ENCODE measurements at places on chromosomes 2 and 18.
A peak's percentile ranks its signal among the peaks of the same experiment; 100 is the strongest.

GRCh38 chr2:42196403-42197267, 27.5 kb downstream of the EML4 start:
- peak; percentile 83 for DNase-seq
- peak overlapping the region; percentile 78 for H3K27ac ChIP-seq
- H3K4me1 ChIP-seq: peaks cover 100% of the 10 kb centered on the region
- peaks cover 25% of the 10 kb centered on the region for H3K36me3 ChIP-seq

GRCh38 chr18:69574401-69574800, 173.7 kb downstream of the DOK6 start:
- no peaks in the 10 kb centered on the region for H3K27me3 ChIP-seq
- no peaks in the 10 kb centered on the region for H3K4me1 ChIP-seq
- H3K4me3 ChIP-seq: no peak overlapping the region
- H3K27ac ChIP-seq: no peak overlapping the region

DNA sequence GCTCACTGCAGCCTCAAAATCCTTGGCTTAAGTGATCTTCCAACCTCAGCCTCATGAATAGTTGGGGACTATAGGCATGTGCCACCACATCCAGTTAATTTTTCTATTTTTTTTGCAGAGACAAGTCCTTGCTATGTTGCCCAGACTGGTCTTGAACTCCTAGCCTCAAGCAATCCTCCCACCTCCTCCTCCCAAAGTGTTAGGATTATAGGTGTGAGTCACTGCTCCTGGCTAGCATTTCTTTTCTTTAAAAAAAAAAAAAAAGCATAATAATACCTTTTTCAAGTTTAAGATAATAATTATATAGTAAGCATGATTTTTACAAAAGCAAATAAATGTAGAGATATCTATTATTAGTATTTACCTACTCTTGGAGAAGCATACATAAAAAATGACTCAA, 36.1 kb downstream of the PPP4R1 start:
- peaks cover 65% of the 10 kb centered on the region for H3K36me3 ChIP-seq
- H3K27ac ChIP-seq: no peak overlapping the region
- no peak for DNase-seq
- H3K27me3 ChIP-seq: no peaks in the 10 kb centered on the region
- peaks cover 9% of the 10 kb centered on the region for H3K4me1 ChIP-seq

GRCh38 chr18:11986061-11986460, 4.8 kb downstream of the IMPA2 start:
- H3K4me3 ChIP-seq: no peak overlapping the region
- H3K27me3 ChIP-seq: no peaks in the 10 kb centered on the region
- DNase-seq: no peak

GRCh38 chr2:207202645-207203044, 36.9 kb upstream of the KLF7 start:
- no peaks in the 10 kb centered on the region for H3K27me3 ChIP-seq
- H3K27ac ChIP-seq: no peak overlapping the region
- no peaks in the 10 kb centered on the region for H3K4me1 ChIP-seq
- no peaks in the 10 kb centered on the region for H3K36me3 ChIP-seq
- H3K4me3 ChIP-seq: no peak overlapping the region

GRCh38 chr2:118638453-118638852, 209.0 kb downstream of the EN1 start:
- H3K4me1 ChIP-seq: no peaks in the 10 kb centered on the region
- no peak for DNase-seq
- no peaks in the 10 kb centered on the region for H3K36me3 ChIP-seq
- H3K4me3 ChIP-seq: no peak overlapping the region
- no peak overlapping the region for H3K27ac ChIP-seq

DNA sequence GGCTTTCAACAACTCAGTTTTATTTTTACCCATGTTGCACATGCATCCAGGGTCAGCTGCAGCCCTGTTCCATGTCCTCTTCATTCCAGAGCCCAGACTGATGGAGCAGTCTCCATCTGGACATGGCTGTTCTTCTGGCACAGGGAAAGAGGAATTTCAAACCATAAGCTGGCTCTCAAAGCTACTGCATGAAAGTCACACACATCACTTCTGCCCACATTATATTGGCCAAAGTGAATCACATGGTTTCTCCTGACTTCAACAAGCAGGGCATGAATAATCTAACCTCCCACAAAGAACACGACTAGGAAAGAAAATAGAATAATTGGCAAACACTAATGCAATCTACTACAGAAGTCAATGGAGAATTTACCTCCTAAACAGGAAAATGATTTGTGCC, 94.2 kb downstream of the FTCDNL1 start:
- H3K27ac ChIP-seq: no peak overlapping the region
- H3K36me3 ChIP-seq: no peaks in the 10 kb centered on the region
- H3K27me3 ChIP-seq: no peaks in the 10 kb centered on the region
- H3K4me3 ChIP-seq: no peak overlapping the region

- no peaks in the 10 kb centered on the region for H3K27me3 ChIP-seq
- no peak overlapping the region for H3K4me3 ChIP-seq
- H3K4me1 ChIP-seq: peaks cover 78% of the 10 kb centered on the region
- no peak for DNase-seq
Observed at GRCh38 chr2:8607606-8608005, 74.2 kb upstream of the ID2 start.

- no peaks in the 10 kb centered on the region for H3K36me3 ChIP-seq
- peaks cover 3% of the 10 kb centered on the region for H3K27me3 ChIP-seq
- H3K4me3 ChIP-seq: no peak within 1 kb of the TSS
- no peak for DNase-seq
Observed at GRCh38 chr2:287911-288757, at the start of gene ALKAL2. Gene ALKAL2 (minus strand): TSS chr2:288091. CDS start chr2:287835, 256 bp downstream.

DNA sequence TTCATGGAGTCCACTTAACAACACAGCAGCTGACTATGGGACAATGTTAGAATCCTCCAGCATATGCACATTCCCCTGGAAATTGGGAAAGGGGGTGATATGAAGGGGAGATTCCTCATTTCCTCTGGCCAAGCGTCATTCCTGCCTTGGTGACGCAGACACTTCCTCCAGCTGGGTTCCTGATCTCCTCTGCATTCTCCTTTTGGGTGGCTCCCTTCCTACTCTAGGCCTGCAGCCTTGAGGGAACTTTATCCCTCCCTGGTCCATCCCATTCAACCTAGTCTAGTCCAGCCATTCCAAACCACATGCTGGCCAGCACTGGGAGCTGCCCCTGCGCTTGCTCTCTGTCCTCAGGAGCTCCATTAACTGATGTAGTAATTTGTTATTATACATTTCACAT, 216.8 kb downstream of the VAPA start:
- H3K27ac ChIP-seq: no peak overlapping the region
- DNase-seq: no peak
- H3K4me1 ChIP-seq: peaks cover 13% of the 10 kb centered on the region
- peaks cover 32% of the 10 kb centered on the region for H3K27me3 ChIP-seq

GRCh38 chr2:236960531-236960930, 125.2 kb upstream of the COPS8 start:
- H3K27ac ChIP-seq: no peak overlapping the region
- DNase-seq: no peak
